ENCODE measurements at places on chromosomes 7 and 10.

DNA sequence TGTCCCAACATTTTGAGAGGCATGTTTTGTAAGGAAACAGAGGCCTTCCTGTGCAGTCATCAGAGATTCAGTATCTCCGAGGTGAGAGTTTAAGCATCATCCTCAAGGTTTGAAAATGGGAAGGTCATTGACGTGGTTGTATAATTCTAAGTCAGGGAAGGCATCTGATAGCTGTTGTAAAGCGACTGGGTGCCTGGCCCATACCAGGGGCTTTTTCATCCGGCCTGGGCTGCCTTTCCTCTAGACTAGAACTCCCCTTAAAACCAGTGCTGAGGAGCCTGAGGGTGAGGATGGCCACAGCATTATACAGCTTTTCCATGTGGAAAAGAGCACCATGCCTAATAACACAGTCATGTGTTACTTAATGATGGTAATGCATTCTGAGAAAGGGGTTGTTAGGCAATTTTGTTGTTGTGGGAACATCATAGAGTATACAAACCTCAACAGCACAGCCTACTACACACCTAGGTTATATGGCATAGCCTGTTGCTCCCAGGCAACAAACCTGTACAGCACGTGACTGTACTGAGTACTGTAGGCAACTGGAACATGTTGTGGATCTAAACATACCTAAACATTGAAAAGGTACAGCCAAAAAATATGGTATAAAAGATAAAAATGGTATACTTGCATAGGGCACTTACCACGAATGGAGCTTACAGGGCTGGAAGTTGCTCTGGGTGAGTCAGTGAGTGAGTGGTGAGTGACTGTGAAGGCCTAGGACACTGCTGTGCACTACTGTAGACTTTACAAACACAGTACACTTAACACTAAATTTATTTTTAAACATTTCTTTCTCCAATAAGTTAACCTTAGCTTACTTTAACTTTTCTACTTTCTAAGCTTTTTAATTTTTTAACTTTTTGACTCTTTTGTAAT lies 13.5 kb upstream of the CACUL1 start:
- DNase-seq: no peak

DNA sequence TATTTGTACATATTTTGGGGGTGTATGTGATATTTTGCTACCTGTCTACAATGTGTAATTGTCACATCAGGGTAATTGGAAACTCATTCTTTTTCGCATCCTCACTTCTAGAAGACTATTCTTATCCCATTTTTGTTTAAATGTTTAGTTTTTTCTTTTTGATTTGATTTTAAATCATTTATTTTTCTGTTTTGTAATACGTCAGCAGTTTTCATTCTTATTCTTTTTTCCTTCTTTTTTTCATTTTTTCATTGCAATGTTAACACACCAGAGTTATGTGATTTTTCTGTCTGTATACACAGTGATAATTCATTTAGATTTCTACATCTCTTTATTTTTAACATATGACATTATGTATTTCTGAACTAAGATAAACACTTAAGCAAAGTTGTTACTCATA lies 85.5 kb downstream of the SLC13A1 start:
- DNase-seq: no peak

GRCh38 chr7:20194343-20194995 lies 22.7 kb downstream of the MACC1 start:
- no peak for DNase-seq

DNA sequence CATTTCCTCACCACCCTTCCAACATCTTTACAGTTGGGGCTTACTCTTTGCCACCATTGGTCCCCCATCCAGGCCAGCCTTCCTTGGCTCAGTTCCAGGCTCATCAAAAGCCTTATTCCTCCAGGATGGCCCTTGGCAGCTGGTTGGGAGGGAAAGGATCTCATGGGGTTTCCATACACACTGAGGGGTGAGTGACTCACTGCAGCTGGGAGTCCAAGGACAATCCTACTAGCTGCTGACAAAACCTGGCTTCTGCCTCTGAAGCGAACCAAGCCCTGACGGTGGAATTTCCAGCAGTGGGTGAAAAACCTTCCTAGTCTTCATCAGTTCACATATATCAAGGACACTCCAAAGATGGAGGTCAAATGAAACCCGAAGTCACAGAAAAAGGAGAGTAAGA lies 22.9 kb downstream of the CRHR2 start:
- DNase-seq: peak; percentile 17

GRCh38 chr10:3131098-3131497 lies 41.5 kb downstream of the PITRM1 start:
- DNase-seq: peak; percentile 8

DNA sequence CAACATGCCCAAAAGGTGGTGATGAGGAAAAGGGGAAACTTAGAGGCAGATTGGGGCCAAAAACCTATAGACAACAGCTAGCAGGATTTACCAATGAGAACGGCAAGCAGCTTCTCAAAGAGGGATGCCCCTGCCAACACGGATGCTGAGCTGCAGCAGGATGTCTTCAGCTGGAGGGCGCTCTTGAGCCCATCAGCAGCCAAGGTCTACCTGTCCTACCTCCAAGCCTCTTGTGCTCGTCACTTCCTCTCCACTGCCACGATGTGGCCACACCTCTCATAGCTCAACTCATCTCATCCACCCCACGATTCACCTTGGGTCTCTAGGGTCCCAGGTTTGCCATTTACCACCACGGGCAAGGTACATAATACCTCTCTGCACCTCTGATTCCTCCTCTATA lies 36.5 kb downstream of the DLG5 start:
- DNase-seq: no peak

- no peak for DNase-seq
These were observed 38.6 kb upstream of the NPY start for GRCh38 chr7:24245362-24245761.

GRCh38 chr7:121107923-121108498 lies 119.5 kb downstream of the CPED1 start:
- DNase-seq: peak; percentile 68

DNA sequence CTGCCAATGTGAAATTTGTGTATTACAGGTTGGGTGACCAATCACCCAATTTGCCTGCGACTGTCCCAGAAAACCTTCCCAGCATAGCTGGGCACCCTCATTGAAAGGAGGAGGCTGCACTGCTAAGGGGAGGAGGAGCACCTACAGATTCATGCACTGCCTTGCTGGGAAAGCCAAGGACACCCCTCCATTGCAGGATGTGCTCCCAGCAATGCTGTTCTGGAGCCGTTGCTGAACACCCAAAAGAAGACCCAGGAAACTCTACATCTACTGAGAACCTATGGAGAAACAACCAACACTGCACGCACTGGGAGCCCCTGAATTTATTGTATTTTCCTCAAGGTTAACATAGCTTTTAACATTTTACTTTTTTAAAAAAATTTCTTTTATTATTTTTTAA lies 238.2 kb upstream of the GRB10 start:
- DNase-seq: no peak

DNA sequence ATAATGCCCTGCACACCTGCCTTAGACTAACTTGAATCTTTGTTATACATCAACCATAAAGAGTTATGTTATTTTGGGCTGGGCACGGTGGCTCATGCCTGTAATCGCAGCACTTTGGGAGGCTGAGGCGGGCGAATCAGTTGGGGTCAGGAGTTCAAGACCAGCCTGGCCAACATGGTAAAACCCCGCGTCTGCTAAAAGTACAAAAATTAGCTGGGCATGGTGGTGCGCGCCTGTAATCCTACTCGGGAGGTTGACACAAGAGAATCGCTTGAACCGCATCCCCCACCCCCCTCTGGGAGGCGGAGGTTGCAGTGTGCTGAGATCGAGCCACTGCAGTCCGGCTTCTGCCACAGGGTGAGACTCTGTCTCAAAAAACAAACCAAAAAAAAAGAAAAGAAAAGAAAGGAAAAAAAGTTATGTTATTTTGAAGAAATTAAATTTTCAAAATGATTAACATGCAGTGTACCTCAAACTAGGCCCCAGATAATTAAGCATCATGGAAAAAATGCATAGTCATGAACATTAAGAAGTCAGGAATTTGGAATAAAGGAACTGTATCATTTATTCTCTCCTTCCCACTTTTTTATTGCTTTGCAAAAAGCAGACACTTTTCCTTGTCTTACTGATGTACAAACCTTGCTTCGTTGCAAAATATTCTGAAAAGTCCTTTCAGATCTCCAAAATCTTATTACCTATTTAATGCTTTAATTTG lies 43.3 kb downstream of the STAM start:
- DNase-seq: peak; percentile 16

- no peak for DNase-seq
These were observed 2.2 kb downstream of the PRKAR2B start for GRCh38 chr7:107046491-107047259.

DNA sequence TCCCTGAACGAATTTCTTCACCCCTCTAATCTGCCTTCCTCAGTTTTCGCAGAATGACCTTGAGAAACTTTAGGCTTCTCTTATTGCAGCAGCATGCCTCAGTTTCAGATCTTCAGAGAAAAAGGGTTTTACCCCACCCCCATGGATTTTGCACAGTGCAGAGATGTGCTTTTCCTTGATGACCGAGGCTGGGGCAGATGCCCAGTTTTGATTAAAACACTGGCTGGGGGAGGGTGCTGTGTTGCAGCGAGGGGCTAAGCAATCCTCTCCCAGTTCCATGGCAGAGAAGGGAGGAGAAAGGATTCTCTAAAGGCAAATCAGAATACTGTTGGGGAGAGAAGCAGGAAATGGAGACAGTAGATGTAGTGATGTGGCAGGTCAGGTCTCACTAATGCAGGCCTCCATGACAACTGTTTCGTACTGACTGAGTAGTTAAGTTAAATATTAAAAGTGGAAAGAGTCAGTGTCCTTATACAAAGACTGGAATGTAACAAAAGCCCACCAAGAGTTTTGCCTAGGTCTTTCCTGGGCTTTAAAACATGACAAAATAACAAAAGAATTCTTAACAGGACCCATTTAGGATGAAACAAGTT lies 50.8 kb upstream of the PDZD8 start:
- no peak for DNase-seq

- no peak for DNase-seq
These were observed 171.0 kb downstream of the TRIL start for GRCh38 chr7:28787106-28787505.

DNA sequence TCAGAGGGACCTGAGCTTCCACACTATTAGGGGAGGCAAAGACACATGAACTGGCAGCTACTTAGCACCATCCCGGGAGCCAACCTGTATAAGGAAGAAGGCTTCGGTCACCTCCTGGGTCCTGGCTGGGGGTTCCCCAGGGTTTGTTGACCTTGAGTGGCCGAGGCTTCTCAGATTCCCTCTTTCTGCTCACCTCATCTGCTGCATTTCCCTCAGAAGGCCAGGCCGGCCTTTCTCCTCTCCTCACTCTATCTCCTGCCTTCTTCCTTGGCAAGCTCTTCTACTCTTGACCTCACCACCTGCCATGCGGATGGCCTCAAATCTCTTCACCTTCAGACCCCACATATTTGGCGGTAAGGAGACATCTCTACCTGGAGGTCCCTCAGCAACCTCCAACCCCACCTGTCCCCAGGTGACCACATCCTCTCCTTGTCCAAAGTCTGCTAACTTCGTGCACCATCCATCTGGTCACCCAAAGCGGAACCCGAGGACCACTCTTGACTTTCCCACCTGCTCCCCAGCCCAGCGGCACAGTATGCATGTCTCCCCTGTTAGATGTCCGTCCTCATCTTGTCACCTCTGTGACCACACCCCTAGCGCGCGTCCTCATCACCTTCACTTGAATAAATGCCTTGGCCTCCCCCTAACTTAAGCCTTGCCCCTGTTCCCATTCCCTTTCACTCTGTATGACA lies 133.8 kb upstream of the UNC5B start:
- no peak for DNase-seq

GRCh38 chr7:116598861-116599260 lies 73.1 kb upstream of the MET start:
- no peak for DNase-seq

Data from fibroblast of skin of abdomen (primary cell).